ENCODE measurements at places on chromosomes 3 and 15.

DNA sequence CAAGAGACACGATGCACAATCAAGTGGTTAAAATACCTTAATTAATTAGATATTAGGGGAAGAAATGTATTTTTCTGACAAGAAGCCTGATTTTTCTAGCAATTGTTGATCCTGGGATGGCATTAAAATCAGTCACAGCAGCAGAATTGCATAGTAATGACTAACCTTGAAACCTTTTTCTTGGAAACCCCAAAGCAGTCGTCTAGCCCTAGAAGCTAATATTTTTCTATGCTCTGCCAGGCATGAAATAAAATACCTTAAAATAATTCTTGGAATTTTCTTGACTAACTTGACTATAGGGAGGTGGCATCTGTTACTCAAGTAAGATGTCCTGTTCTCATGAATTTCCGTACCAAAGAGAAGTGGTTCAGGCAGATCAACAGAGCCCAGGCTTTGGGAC, 204.1 kb downstream of the THRB start:
- no peak for DNase-seq

- DNase-seq, result no peak
Observed at GRCh38 chr3:127593178-127593577, 2.6 kb upstream of the TPRA1 start.

- no peak for DNase-seq
Observed at GRCh38 chr3:17258823-17259436, 374.2 kb downstream of the PLCL2 start.

DNA sequence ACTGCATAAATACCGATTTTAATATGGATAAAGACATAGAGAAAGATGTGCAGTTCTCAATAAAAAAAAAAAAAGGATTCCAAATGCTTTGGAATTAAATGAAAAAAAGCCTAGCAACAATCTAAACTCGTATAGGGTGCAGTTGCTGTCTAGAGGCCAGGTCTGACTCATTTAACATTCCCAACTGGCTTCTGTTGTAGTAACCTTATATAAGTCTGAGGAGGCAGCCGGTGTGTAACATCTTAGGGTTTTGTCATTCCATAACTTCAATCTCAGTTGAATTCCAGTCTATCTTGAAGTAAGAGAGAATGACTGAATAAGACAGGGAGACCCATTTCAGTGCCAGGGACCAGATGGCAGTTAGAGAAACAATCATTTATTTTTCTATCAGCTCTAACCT, 6.5 kb downstream of the PDCD10 start:
- no peak for DNase-seq

GRCh38 chr15:51561271-51561670, 61.3 kb downstream of the DMXL2 start:
- no peak for DNase-seq

DNA sequence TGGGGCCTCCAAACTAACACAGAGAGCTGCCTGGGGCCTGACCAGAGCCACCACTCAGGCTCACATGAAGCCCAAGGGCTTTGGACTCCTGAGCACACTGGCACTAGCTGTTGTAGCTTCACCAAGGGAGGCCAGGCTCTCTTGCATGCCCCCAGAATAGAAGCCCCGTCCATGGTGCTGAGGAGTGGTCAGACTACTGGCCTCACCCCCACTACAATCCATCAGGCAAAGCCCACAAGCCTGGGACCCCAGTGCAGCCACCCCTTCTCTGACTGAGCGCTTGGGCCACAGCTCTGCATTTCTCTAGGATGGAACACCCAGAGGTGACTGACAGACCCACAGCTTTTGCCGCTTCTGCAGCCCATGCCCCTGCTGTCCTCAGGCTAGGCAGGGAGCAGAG, 180.8 kb downstream of the PYDC2 start:
- DNase-seq, result no peak

- DNase-seq, result no peak
Observed at GRCh38 chr15:58064082-58064979, 1.2 kb downstream of the ALDH1A2 start.

DNA sequence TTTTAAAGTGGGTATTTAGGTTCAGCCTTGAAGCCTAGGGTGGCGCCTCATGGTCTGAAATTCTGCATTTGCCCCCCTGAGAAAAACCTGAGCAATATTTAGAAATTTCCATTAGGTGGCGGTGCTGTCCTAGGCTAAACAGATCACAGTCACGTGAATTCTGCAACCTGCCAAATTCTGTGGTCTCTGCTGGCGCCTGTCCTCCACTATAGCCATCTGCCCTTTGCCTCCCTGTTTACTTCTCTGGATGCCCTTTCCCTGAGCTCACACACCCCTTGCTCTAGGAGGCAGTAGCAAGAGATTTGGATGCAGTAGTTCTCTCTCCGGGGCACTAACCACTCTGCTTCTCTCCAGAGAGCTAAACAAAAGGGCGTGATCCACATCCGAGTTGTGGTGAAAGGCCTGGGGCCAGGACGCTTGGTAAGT, 9.1 kb downstream of the MRPS11 start:
- peak; percentile 6 for DNase-seq

DNA sequence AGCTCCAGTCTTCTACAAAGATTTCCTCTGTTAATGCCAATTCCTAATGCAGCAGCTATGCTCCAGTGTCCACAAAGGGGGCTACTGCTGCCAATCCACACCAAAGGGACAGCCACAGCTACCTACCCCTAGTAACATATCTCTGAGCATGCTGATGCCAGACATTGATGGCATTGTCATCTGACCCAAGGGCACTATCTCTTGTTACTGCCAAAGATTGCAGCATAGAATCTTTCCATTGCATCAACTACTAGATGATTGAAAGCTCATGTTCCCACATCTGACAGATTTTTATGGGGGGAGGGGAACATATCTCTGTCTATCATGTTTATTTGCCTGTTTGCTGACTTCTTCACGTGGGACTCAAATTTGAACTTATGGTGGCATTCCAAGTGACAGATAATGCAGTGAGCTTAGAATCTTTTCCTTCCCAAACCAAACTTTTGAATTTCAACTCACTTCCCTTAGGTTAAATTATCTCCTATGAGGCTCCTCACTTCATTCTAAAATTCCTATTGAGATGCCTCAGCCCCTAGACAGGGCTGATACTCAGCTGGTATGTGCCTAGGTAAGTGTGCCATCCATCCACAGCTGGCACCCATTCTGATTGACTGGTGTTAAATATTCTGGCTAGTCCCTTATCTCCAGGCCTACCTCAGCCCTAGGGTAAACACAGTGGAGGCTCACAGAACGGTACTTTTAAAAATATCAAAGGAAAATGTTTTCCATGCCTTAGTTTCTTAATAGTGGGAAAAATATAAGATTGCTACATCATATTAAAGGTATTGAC, 100.3 kb downstream of the STRIT1 start:
- DNase-seq, result no peak

GRCh38 chr3:30720586-30721313, 114.3 kb downstream of the TGFBR2 start:
- DNase-seq, result no peak

- no peak for DNase-seq
Observed at GRCh38 chr15:70528270-70528706, 235.1 kb downstream of the UACA start.

GRCh38 chr3:19946832-19947548, at the start of gene RAB5A:
Gene RAB5A, plus strand, starts transcription at chr3:19947097. Its CDS starts 3,802 bp downstream, at chr3:19950899.
- peak; percentile 96 for DNase-seq

DNA sequence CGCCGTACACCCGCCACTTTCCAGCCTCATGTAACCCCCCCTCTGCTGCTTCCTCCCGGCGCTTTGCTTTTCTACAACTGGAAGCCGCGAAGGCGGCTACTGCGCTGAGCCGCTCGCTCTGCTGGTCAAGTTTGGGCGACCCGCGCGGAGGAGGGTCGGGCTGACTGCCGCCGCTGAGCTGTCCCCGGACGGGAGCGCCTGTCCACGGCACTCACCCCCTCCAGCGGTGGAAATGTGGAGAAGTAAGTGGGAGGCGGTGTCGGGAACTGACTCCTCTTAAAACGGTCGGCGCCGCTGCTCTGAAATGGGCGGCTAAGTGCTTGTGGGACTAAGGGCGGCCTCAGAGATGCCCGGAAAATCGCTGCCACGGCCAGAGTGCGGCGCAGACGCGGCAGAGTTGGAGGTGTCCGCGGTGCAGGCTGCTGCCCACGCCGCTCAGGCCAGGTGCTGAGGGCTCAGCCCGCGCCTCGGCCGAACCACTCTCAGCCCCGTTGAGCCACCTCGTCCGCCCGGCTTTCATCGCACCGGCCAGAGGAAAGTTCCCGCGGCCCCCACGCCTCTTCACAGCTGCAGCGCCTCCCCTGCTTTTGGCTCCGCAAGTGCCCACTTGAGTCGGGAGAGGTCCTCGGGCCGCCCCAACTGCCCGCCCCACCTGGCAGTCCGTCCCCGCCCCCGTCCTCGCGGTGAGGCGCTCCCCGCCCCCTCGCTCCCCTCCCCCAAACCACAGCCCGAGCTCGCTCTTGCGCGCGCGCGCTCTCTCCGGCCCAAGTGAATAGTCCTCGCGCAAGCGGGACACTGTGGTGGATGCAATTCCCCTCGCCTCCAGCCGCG, at the start of gene EPHA6:
Gene EPHA6 (plus strand): TSS at position 775 of the 831 bp plus-strand sequence.
- peak; percentile 84 for DNase-seq

GRCh38 chr3:148205977-148206376, 491.7 kb upstream of the AGTR1 start:
- DNase-seq, result no peak

- DNase-seq, result no peak
Observed at GRCh38 chr3:10763817-10764258, 52.2 kb upstream of the SLC6A11 start.

GRCh38 chr3:52313188-52313773, 2.8 kb upstream of the DNAH1 start:
- no peak for DNase-seq

DNA sequence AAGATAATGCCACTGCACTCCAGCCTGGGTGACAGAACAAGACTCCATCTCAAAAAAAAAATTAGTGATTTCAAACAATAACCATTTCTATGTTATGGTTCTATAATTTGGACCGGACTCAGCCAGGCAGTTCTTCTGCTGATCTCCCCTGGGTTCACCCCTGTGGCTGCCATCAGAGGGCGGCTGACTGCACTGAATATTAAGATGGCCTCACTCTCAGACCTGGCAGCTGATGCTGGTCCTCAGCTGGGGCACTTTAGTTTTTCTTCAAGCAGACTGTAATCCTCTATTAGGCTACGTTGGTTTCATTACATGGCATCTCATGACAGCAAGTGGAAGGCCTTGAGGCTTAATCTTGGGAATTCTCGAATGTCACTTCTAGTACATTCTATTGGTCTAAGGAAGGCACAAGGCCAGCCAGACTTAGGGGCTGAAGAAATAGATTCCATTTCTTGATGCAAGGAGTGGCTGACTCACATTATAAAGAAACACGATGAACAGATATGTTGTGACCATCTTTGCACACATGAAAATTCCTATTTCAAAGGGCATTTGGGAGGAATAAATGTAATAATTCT, 12.8 kb downstream of the GALNT15 start:
- no peak for DNase-seq

- no peak for DNase-seq
Observed at GRCh38 chr15:55282284-55282833, 7.3 kb downstream of the RAB27A start.

GRCh38 chr3:33488683-33489082, 48.5 kb upstream of the UBP1 start:
- DNase-seq, result no peak

DNA sequence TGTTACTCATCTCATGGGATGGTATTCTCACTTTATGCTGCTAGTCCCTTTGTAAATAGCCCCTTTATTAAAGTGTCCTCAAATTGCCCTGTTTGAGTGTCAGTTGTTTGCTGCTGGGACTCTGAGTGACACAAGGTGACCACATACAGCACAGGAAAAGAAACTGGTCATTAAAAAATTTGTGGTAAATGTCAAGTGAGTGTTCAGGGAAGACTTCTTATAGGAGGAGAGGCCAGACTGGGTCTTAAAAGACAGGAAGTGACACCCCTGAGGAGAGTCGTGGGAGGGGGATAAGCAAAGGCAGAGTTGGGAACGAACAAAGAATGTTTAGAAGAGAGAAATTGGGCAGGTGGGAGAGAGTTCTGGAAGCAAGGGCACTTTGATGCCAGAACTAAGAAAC, 35.2 kb downstream of the CCR3 start:
- DNase-seq, result no peak

Data from NCI-H774 (cell line).